Renal cortical epithelial cell (primary cell): ENCODE measurements at places on chromosomes 5 and 9.
A peak's percentile ranks its signal among the peaks of the same experiment; 100 is the strongest.

- DNase-seq, result no peak
These were observed 11.2 kb downstream of the IRX2 start for GRCh38 chr5:2740051-2740875.

- DNase-seq, result peak; percentile 90
These were observed 411.2 kb upstream of the SLC30A5 start for GRCh38 chr5:68682400-68683160.

DNA sequence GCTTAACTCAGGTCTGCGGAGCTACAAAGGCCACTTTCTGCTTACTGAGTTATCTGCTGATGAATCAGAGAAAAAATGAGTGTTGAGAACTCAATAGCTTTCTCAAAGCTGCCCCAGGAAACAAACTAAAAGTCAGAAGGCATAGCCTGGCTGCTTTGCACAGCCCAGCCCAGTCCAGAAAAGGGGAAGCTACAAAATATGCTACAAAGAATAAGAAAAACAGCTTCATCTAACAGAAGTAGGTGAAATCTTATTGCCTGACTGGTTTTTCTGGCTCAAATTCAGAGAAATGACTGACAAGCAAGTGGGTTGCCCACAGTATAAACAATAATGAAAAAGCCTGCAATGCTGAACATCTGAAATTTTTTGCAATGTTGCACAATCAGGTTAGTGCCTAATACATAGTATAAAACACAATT lies 156.2 kb downstream of the PPP2R2B start:
- DNase-seq, result peak; percentile 32

DNA sequence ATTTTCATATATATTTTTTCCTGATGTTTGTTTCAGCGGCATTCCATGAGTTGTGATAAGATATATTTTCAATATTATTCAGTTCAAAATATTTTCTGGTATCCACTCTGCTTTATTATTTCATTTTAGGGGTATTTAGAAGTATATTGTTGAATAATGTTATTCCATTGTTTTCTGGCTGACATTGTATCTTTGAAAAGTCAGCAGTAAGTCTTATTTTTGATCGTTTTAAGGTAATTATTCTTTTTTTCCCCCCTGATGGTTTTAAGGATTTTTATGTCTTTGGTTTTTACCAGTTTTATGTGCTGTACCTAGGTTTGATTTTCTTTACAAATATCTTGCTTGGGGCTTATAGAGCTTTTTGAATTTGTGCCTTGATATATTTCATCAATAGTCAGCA lies 6.6 kb upstream of the GLRA1 start:
- DNase-seq, result no peak

GRCh38 chr5:142461028-142461590 lies 136.3 kb upstream of the SPRY4 start:
- DNase-seq, result no peak

- DNase-seq, result no peak
These were observed 33.5 kb downstream of the RAB24 start for GRCh38 chr5:177269976-177270375.

GRCh38 chr9:96604004-96604319 lies 15.7 kb downstream of the CDC14B start:
- peak; percentile 50 for DNase-seq

DNA sequence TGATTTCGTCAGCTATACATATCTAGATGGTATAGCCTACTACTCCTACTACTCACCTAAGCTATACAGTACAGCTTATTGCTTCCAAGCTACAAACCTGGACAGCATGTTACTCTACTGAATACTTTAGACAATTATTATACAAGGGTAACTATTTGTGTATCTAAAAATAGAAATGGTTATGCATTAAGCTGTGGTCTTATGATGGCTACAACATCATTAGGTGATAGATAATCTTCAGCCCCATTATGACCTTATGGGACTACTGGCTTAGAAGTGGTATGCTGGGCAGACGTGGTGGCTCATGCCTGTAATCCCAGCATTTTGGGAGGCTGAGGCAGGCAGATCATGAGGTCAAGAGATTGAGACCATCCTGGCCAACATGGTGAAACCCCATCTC lies 40.2 kb downstream of the CERT1 start:
- peak; percentile 13 for DNase-seq

DNA sequence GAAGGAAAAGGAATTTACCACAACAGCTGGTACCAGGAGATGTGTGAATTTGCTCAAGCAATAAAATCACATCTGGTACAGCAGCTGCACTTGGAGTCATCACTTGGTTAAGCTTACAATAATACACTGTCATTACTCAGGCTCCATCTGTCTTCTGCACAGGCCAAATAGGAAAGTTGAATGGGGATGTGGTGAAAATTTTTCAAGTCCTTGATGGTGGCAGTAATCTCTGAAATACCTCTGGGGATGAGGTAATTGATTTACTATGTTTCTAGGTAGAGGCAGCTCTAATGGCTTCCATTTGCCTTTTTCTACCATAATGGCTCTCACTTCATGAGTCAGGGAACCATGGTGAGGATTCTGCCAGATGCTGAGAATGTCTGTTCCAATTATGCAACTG lies 206.8 kb upstream of the ATP10B start:
- no peak for DNase-seq

DNA sequence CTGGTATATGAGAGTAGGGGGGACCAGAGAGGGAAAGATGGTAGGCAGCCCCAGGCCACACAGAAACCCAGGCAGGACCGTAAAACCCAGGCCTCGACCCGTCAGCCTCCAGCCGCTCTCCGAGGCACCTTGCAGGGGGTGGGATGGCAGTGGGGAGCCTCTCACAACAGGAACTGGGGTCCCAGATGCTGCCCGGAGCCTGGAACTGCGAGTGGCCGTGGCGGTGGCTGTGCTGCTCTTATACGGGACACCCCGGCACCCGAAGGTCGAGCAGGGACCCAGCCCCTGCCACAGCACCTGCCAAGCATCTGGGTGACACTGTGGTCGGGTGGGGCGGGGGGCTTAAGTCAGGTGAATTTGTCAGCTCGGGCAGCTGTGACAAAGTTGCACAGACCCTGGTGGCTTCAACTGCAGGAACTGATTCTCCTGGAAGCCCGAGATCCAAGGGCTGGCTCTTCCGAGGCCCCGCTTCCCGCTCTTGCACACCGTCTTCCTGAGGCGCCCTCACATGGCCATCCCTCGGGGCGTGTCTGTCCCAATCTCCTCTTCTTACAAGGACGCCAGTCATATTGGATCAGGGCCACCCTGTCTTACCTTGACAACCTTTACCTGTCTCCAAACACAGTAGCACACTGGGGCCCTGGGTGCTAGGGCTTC lies 47.6 kb upstream of the EGFL7 start:
- no peak for DNase-seq

- no peak for DNase-seq
These were observed 15.8 kb upstream of the FCHO2 start for GRCh38 chr5:72940082-72940481.

GRCh38 chr5:174044466-174045254 lies 846 bp upstream of the NSG2 start:
- DNase-seq, result no peak

DNA sequence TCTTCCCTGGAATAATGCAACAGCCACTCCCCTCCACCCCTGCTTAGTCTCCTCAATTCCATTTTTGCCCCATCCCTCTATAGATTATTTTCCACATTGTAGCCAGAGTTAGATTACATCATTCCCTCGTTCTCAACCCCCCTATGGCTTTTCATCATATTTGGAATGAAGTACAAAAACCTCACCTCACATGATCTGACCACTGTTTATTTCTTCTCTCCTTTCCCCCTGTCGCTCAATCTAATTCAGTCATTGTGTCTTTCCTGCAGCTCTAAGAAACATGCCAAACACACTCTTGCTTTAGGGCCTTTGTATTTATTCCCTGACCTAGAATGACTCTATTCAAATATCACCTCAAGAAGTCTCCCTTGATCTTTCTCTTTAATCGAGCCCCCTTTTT lies 22.6 kb upstream of the HK3 start:
- DNase-seq, result no peak

GRCh38 chr9:124769549-124770358 lies 1.4 kb downstream of the NR6A1 start:
- peak; percentile 39 for DNase-seq
